ENCODE measurements at places on chromosomes 13 and 19.

GRCh38 chr19:32287811-32288227 lies 57.6 kb upstream of the ZNF507 start:
- peak; percentile 20 for DNase-seq

DNA sequence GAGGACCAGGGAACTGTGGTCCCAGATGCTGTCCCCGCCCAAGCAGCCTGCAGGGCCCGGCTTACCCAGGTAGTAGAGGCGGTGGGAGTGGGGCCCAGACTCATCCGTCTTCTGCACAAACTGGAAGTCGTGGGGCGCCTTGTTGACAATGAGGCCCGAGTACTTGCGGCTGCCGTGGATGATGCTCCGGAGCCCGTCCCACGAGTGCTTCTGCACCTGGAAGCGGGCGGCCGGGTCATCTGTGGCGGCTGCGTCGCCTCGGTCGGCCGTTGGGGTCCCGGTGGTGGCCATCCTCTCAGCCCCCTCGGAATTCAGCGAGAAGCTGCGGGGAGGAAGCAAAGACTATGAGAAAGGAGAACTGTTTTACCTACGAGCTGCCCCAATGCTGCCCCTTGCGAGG lies 9.6 kb downstream of the DPP9 start:
- DNase-seq = no peak

- no peak for DNase-seq
Measured at GRCh38 chr19:49801966-49802661, 11.0 kb downstream of the FUZ start.

DNA sequence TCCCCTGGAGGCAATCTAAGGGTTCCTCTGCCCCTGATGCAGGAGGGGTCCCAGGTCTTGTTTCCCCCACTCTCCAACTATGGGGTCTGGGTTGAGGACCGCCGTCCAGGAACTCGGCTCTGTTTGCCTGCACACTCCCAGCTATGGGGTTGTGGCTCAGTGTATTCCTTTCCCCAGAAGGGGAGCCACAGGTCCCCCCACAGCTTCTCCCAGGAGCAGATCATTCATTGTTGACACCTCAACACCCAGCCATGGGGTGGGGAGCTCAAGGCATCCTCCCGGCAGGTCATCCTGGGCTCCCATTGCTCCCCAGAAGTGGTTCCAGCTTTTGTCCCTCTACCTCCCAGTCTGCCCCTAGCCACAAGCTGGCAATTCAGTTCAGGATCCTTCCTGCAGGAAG lies 975 bp downstream of the ZNF358 start:
- DNase-seq = no peak

DNA sequence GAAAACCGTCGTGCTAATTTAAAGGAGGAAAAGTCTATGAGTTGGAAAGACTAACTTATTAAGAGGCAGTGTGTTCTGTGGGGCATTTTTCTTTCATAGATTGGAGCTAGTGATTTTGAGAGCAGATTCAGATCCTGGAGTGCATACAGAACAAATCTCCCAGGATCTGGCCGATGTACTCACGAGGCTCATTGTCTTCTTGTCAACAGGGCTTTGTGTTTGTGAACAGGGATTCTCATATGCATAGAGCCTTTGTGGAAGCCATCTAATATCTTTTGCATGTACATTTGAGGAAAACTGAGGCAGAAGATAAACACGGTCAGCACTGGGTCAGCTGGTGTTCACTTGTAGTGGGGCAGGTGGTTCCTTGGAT lies 482.9 kb upstream of the TSHZ3 start:
- no peak for DNase-seq

DNA sequence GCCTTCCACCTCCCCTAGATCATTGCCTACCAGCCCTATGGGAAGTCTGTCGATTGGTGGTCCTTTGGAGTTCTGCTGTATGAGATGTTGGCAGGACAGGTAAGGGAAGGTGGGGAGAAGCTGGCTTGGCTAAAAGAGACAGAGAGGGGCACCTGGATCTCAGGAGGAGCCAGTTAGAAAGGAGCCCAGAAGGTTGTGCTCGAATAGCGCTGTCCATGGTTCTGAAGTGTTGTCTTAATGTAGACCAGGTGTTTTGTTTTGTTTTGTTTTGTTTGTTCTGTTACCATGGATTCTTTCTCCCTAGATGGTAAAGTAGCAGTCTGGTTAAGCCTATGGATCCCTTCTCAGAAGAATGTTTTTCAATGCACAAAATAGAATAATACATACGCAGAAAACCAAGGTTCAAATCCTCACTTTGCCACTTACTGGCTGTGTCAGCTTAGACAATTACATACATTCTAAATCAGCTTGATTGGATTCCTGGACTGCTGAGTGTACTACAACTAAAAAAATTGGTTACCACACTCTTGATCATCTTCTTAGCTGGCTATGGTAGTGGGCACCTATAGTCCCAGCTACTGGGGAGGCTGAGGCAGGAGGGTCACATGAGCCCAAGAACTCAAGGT lies 5.9 kb upstream of the CACNG7 start:
- no peak for DNase-seq

DNA sequence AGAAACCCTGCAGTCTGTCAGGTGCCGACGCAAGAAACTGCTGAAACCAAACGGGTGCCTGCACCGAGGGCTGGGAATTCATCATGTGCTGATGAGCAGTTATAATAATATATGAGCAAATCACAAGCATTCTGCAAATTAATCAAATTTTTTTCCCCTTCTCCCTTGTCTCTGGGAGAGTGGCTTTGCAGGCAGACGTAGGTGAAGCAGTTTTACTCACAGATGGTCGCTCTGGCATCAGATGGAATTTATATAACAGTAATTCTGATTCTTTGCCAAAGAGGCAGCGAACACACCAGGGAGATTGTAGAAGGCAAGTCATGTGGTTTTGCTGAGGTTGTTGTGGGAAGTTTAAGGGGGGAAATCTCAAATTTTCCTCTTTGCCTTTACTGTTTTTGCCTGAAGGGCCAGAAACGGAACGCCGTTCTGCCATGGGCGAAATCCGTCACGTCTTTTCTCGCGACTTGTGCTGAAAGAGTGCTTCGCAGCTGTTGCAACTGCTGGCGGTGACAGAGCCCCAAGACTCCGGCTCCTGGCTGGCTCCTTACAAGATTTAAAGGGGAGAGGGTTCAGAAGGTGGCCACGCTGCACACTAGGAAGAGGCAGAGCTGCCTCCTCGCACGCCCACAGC lies 320.1 kb downstream of the ZNF536 start:
- DNase-seq = no peak

Data from GOT3 (cell line).